ENCODE measurements at places on chromosomes 4 and X.

DNA sequence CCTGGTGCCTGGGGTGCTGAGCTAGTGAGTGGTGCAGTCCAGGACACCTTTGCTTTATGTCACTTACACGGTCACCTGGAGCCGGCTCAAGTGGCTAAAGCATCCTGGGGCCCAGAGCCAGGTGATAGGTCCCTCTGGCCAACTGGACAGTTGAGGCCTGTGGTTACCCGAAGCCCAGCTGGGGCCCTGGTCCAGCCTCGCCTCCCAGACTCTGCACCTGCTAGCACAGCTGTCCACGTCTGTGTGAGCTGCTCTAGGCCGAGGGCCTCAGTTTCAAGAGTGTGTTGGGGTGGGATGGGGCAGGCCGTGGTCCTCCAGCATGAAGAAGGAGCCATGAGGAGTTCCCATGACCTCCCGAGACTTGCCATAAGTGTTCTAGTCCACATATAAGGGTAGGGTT is 7.7 kb upstream of the ADD1 start:
- DNase-seq: no peak

GRCh38 chr4:112279882-112280315 is 5.8 kb downstream of the TIFA start:
- DNase-seq: no peak

DNA sequence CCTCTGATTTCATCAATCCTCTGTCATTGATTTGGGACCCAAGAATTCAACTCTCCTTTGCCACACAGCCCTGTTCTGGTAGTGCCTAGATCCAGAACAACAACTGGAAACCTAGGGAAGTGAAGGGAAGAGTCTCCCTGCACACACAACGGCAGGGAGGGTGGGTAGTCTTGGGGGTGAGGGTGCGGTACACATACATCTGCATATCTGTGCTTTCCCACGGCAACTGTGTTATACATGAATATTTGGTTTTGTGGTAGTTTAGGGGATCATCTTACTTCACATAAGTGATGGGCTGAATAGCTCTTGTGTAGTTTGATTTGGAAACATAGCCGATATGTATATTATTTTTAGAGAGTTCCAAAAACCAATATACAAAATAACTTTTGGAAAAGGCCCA is 3.3 kb upstream of the PRSS12 start:
- no peak for DNase-seq

GRCh38 chrX:82589410-82589809 is 918.7 kb upstream of the POU3F4 start:
- no peak for DNase-seq

DNA sequence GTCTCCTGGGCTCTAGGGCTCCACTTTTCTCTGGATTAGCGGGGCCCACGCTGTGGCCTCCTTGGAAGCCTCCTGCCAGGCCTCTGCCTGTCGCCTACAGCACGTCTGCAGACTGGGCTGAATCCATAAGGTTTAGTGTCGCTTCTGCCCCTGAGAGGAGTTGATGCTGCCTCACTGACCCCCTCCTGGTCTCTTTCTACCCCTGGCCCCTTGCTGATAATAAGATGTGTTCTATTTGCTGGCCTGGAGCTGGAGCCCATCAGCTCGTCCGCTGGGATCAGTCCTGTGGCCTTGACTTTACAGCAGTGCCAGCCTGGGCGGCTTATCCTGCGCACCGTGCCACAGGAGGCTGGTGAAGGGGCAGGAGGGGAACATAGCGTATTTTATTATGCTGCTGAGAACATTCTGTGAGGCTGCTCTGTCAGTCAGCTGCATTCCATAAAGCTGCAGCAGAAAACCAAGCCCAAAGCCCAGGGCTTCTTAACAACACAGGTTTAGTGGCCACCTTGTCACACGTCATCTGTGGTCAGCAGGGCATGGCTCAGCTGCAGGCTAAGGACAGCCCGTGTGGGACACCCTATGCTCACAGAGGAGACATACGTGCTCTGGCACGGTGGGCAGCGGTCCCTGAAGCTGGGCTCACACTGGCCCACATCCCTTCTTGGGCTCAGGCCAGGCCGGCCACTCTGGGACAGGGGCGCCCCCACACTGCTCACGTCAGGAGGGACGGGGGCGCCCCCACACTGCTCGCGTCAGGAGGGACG is 29.3 kb upstream of the HGFAC start:
- no peak for DNase-seq

DNA sequence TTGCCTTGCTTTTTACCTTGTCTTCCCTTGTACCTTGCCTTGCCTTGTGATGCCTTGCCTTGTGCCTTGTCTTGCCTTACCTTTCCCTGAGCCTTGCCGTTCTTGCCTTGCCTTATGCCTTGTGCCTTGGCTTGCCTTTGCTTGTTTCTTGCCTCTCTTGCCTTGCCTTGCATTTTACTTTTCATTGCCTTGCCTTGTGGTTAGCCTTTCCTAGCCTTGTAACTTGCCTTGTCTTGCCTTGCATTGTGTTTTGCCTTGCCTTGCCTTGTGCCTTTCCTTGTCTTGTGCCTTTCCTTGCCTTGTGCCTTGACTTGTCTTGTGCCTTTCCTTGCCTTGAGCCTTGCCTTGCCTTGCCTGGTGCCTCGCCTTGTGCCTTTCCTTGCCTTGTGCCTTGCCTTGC is 84.6 kb downstream of the TAB3 start:
- DNase-seq: no peak

GRCh38 chr4:154720123-154720522 is 23.7 kb upstream of the LRAT start:
- DNase-seq: no peak

- no peak for DNase-seq
These were observed 3.7 kb downstream of the SLC25A14 start for GRCh38 chrX:130343411-130343810.

- DNase-seq: peak; percentile 21
These were observed at the start of gene BST1 for GRCh38 chr4:15702941-15703403. TSS of gene BST1 (plus strand) at chr4:15703065. CDS start at chr4:15703145, 80 bp downstream.

- DNase-seq: no peak
These were observed 1.5 kb downstream of the BEND4 start for GRCh38 chr4:42150653-42151567.

DNA sequence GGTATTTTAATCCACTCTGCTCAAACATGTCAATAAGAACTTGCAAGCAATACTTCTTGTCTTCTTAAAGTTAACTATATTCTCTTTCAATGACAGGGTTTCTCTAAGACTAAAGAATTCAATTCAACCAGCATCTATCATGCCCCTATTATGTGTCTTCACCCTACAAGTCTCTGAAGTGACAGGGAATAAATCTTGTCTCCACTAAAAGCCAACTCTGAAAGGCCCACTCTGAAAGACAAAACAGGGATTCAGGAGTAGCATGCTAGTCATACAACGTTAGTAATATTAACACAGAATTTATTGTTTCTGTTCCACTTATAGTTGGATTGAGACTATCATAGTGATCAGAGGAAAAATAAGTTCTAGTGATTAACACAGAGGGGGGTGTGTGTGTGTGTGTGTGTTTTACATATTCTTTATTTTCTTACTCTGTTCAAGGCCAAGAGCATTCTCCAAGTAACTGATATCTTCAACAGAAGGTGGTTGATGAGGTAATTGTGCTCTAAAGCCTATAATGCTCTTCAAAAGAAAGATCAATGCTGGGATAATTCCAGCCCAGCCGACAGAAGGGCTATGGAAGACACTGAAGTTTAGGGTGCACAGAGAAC is 122.4 kb upstream of the DCLK2 start:
- DNase-seq: no peak

DNA sequence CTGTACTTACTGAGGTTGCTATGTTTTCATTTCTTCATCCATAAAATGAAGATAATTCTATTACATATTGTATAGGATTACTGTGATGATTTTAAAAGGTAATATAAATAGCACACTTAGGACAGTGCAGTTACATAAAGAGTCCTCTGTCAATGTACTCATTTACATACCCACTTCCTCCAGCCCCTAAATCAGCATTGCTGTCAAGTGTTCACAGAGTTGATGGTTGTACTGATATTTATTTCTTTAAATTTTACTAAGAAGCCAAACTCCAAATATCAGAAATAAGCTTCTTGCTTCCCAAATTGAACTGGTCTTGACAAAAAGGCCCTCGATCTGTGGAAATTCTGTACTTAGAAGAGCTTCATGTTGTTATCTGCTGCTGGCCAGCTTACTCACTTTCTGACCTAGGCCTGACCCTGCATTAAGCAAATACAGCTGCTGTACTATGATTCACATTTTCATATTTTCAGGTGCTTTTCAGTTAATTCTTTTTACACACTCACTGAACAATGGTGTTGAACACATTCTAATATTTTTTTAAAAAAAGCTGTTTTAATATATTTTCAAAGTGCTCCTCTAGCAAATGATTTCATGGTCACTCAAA is 259.6 kb downstream of the UNC5C start:
- DNase-seq: no peak

DNA sequence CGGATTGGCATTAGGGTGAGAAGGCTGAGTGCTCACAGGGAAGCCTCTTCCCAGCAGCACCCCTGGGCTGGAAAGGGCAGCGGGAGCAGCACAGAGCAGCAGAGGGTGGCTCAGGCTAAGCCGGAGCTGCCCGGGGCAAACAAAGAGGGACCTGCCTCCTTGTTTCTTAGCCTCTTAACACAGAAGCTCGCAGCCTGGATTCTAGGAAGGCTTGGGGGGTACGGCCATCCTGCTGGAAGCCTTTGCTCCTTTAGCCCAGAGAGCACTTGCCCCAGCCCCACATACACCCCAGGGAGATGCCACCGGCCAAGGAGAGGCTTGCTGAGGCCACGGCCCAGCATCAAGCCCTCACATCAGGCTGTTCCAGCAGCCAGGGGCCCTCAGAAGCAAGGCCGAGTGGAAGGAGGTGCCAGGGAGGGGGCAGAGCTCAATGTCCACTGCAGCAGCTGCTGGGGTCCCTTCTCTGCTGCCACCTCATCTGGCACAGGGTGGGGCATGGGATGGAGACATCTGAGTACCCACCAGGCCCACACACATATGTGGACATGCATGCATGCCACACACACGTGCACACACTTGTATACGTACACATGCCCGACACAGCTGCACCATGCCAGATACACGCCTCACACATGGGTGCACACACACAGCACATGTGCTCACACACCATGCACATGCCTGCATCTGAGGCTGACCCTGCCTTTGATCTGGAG is 20.3 kb upstream of the SPON2 start:
- no peak for DNase-seq

- no peak for DNase-seq
These were observed 130.8 kb upstream of the IL1RAPL2 start for GRCh38 chrX:104435249-104435648.

DNA sequence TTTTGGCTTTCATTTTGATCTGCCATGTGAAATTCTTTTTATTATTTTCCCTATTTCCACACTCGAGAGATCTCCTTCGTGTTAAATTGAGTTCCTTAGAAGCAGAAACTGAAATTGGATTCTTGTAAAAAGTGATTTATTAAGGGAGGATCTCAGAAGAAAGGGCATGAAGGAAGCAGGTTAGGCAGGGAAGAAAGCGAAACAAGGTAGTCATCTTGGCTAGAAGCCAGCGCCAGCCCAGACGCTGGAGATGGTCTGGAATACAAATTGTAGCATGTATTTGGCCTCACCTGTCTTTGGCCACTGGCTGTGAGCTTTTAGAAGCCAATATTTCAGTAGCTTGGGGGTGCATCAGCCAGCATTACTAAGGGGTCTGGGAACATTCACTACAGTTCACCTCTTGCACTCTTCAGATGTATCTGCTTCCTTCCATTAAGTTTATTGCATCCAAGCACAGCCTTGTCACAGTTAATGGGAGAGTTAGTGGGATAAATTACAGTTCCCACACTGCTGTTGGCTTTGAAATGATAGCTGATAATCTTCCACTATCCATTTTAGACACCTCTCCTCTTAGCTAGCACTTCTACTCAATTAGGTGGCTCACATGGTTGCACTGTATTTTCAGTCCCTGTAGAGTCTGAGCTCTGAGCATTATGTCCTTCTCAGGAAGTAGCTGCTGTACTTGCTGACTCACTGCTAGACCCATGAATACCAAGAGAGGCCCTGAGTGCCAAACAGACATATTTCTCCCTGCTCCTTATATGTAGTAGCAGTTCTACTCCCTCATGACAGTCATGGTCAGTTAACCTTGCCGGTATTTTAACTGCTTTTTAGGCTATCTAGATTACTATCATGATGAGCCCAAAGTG is 14.6 kb downstream of the GRXCR1 start:
- DNase-seq: no peak

GRCh38 chrX:91389026-91389425 is 45.6 kb upstream of the PABPC5 start:
- DNase-seq: no peak

GRCh38 chrX:9401051-9401450 is 63.8 kb upstream of the TBL1X start:
- no peak for DNase-seq

- no peak for DNase-seq
These were observed 59.8 kb downstream of the ABCB7 start for GRCh38 chrX:75096331-75096730.

DNA sequence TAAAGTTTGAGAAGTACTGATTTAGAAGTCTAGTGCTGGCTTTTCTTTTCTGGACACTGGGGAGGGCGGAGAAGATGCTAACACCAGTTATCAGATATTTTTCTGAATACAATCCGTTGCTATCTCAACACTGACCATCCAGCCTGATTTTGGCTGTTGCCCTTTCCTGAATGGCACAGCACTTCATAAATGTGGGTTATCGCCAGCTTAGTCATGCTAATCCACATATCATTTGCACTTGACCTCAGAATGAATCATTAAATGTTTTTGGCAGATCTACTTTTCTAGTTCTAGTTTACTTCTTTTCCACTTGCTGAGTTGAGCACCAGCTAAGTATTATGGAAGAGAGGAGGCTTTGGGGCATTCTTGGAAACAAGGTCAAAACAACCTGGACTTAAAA is 60.8 kb upstream of the ESX1 start:
- DNase-seq: no peak

GRCh38 chr4:128544272-128544671 is 256.7 kb upstream of the PGRMC2 start:
- no peak for DNase-seq

DNA sequence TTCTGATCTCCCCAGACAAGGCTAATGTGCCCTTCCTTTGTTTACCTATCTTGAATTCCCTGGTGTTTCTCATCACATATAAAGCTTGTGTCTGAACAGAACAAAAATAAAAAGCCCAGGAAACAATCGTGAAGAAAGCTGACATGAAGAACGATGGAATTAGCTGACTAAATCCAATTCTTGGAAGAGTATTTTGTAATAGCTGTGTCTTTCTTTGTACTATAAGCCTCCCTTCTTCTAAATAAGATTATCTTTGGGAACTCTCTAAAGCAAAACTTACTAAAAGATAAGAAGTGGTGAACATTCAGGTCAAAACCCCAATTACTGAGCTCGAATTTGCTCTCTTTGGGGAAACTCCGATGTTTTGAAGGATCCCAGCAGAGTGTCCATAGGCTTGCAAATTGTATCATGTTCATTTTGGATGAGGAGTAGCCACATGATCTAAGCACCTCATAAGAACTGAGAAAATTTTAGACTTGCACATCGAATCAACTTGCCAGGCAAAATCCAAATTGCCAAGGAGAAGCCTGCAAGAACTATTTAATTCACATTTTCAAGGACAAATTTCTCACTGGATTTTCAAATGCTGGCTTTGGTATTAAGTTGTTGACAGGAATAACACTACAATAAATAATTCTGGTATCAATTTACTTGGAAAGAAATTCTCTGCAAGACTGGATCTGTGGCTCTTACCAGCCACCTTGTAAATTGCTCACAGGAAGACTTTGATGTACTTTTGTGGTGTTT is 106.2 kb downstream of the LNX1 start:
- DNase-seq: no peak

GRCh38 chr4:67465032-67465762 is 80.1 kb downstream of the CENPC start:
- DNase-seq: no peak

GRCh38 chrX:151816934-151817333 is 82.4 kb downstream of the CNGA2 start:
- DNase-seq: no peak

- no peak for DNase-seq
These were observed 13.7 kb downstream of the CTAG1A start for GRCh38 chrX:154598656-154599055.

- DNase-seq: no peak
These were observed 68.5 kb downstream of the SH3RF1 start for GRCh38 chr4:169202145-169202699.

All from hippocampal formation (tissue), 2 donors.